Foreskin fibroblast (primary cell): ENCODE measurements at places on chromosomes 6 and 20.

DNA sequence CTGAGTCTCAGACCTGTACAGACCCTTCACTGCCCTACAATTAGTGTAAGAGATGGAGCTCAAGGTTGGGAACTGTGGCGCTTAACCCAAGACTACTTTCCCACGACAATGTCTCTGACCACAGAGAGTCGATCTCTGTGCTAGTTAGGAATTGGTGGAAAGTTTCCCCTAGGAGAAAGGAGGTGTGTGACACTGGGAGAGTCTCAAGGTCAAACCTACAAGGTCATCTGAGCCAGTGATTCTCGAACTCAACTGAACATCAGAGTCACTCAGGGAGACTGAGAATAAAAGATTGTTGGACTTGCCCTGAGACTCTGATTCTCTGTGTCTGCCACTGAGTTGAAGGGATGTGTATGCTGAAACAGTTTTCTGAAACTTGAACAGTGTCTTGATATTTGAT is 9.7 kb upstream of the AFDN start:
- DNase-seq, result no peak

- DNase-seq, result peak; percentile 31
These were observed 92.4 kb downstream of the NCR2 start for GRCh38 chr6:41427642-41428335.

DNA sequence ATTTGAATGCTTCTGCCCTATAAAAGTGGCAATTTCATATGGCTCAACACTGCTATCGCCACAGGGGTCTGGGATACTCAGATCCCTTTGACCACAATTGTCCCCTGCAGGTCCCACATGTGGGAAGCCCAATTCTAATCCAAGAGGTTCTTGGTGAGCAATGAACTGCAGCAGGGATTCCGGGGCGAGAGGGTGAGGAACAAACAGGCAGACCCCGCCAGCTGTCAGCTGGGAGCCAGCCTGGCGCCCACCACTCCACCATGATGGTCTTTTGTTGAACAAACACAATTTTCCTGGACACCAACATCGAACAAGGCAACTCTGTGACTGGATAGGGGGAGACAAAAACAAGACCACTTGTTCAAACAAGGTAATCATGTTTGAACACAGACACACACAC is 80.5 kb downstream of the TMEM242 start:
- no peak for DNase-seq

- peak; percentile 40 for DNase-seq
These were observed 106.7 kb upstream of the FLRT3 start for GRCh38 chr20:14444106-14444505.
